ENCODE measurements at places on chromosomes 12 and 14.

- DNase-seq: no peak
Measured at GRCh38 chr12:77888611-77889010, 57.9 kb downstream of the NAV3 start.

DNA sequence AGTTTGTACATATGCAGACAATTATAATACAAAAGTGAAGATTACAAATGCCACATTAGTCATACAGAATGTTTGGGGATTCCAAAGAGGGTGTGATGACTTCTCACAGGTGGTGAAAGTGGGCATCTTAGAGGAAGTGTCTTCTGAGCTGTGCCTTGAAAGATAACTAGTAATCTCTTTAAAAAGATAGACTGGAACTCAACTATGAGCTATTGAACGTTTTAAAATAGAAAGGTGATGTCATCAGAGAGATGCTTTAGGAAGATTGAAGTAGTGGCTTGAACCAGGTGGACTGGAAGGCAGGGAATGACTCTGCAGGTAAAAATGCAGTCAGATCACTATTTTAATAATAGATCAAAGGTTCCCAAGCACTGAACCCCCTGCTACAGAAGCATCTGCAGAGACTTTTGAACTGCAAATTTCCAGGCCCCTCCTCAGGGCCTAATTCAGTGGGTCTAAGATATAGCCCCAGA is 50.3 kb downstream of the SYT1 start:
- DNase-seq: no peak

- DNase-seq: no peak
Measured at GRCh38 chr12:27119797-27120196, 37.4 kb upstream of the C12orf71 start.

DNA sequence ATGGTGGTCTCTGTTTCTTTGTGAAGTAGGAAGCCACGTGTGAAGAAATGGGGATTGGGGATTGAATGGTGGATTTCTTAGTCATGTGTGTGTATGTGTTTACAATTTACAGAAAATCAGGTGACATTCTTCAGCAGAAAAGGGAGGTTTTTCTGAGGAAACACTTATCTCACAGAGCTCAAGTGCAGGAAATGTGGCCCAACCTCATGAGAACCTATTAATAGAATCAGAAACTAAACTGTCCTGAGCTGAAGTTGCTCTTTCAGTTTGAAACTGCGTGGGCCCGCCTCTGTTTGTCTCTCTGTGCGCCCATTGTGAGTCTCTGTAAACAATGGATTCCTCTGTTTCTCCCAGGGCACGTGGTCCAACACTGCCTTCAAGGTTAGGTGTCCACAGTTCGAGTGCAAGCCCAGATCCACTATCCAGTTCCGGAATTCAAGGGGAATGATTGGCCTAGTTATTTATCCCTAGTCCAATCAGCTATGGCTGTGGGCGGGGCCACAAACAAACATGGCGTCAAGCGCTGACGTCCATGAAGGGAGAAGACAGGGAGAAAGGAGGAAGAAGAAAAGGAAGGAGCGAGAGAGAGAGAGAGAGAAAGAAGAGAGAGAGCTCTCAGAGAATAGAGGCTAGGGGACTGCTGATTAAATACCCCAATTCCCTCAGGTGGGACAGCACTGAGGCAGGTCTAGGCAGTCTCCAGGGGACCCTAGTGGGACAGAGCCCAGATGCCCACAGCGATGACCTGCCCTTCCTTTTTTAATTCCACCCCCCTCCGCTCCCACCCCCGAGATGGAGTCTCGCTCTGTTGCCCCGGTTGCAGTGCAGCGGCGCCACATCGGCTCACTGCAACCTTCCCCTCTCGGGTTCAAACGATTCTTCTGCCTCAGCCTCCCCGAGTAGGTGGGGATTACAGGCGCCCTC is 31.4 kb upstream of the C12orf76 start:
- no peak for DNase-seq

- DNase-seq: no peak
Measured at GRCh38 chr14:75944607-75945241, 37.1 kb downstream of the TGFB3 start.

DNA sequence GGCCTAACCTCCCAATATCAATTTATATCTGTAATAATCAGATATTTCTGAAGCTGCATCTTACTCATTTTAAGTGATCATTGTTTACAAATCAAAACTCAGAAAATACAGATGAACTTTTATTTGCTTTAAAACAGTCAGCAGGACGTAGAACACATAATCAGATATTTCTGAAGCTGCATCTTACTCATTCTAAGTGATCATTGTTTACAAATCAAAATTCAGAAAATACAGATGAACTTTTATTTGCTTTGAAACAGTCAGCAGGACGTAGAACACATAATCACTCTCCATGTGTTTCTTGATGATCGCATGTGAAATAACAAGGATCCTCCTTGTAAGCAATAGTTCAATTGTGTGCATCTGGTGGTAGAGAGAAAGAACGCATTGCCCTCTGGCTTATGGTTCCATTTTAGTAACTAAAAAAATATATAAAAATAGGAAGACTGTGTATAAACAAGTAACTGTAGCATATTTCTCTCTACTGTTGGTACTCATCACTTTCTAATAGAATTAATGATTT is 15.0 kb upstream of the TMTC2 start:
- DNase-seq: no peak

GRCh38 chr14:101561145-101561896 is at the start of gene DIO3:
Gene DIO3 (plus strand): TSS chr14:101561495.
- no peak for DNase-seq

DNA sequence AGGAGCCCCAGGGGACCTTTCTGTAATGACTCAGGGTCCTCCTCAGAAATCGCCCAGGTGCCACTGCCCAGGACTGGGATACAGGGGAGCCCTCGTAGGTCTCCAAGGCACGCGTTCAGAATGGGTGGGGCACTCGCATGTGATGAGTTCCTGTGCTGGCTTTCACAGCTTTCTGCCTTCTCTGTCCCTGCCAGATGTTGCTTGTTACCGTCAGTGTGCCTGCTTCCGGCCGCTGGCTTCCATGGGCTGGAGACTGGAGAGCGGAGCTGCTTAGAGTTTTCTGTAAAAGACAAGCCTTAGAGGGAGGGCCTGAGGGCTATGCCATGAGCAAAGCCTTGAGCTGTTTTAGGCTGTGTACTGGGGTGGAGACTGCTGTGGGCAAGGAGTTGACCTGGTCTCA is 75.0 kb upstream of the SLC24A4 start:
- no peak for DNase-seq
